Smooth muscle cell of the pulmonary artery (primary cell): ENCODE measurements at places on chromosomes 5 and 9. TPM values are rescaled to one million over a fixed set of nuclear protein-coding genes. Genes with fewer than 3 reads are reported as not detected.

SGCD gene
- total RNA-seq = 2.5 and 9.8 TPM in 2 replicates

SPINK7 gene
- total RNA-seq = not detected in 2 replicates

SMC5 gene
- total RNA-seq = 33.6 and 41.1 TPM in 2 replicates

GABRG2 gene
- total RNA-seq = not detected in 2 replicates

OR13C2 gene
- 0.20 TPM in 1 of 2 replicates, not detected in the other for total RNA-seq

CDX1 gene
- 0.17 and 0.91 TPM in 2 replicates for total RNA-seq

PCDH1 gene
- total RNA-seq = 4.7 and 6.3 TPM in 2 replicates

STXBP1 gene
- 43.6 and 46.2 TPM in 2 replicates for total RNA-seq

GLDC gene
- total RNA-seq = 0.33 and 2.3 TPM in 2 replicates

KIF27 gene
- total RNA-seq = 3.0 and 3.3 TPM in 2 replicates

MUSK gene
- total RNA-seq = 0.10 and 0.20 TPM in 2 replicates

TXNDC8 gene
- not detected in 2 replicates for total RNA-seq

TMEM215 gene
- total RNA-seq = not detected in 2 replicates

TNFSF15 gene
- total RNA-seq = 0.03 and 13.4 TPM in 2 replicates

HACD4 gene
- 2.0 and 5.0 TPM in 2 replicates for total RNA-seq

GPR151 gene
- total RNA-seq = not detected in 2 replicates

TMEM267 gene
- total RNA-seq = 26.4 and 27.3 TPM in 2 replicates

CCDC192 gene
- not detected in 2 replicates for total RNA-seq

C9orf153 gene
- 0.98 and 0.99 TPM in 2 replicates for total RNA-seq

ANKRD34B gene
- total RNA-seq = not detected in 2 replicates

LHX3 gene
- not detected in 2 replicates for total RNA-seq

CCDC171 gene
- 2.2 and 2.4 TPM in 2 replicates for total RNA-seq

CD74 gene
- total RNA-seq = 1.3 and 3.9 TPM in 2 replicates

RANBP17 gene
- total RNA-seq = 8.7 and 12.5 TPM in 2 replicates

SLC1A1 gene
- total RNA-seq = 25.8 and 70.4 TPM in 2 replicates

LVRN gene
- 0.20 and 0.36 TPM in 2 replicates for total RNA-seq

CDH9 gene
- not detected in 2 replicates for total RNA-seq

SELENOP gene
- 2.5 and 15.6 TPM in 2 replicates for total RNA-seq

CDO1 gene
- total RNA-seq = 10.9 and 12.5 TPM in 2 replicates

MARCHF11 gene
- total RNA-seq = not detected in 2 replicates
